ENCODE measurements at places on chromosomes 1 and 21.

- DNase-seq: no peak
These were observed 20.5 kb downstream of the SYT2 start for GRCh38 chr1:202689493-202690342.

DNA sequence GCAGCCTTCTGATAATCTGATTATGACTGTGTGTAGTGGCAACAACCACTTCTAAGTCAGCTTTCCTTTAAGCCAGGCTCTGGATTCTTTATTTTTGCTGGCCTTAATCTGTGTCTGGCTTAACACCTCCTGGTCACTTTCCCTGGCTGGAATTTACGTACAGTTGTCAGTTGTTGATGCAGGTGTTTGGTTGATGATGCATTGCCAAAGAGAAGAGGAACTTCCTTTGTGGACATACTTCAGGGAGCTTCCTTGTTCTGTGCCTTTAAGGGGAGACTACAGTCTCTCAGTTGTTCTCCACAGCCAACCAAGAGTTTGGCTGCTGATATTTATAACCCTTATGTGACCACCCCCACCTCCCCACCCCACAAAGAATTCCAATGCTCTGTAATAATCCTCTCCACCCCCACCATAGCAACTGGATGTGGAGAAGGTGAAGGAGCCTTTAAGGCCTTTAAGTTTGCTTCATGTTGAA lies 96.0 kb upstream of the BMP8A start:
- no peak for DNase-seq

- DNase-seq: no peak
These were observed 182.1 kb downstream of the ETS2 start for GRCh38 chr21:38987633-38988508.

DNA sequence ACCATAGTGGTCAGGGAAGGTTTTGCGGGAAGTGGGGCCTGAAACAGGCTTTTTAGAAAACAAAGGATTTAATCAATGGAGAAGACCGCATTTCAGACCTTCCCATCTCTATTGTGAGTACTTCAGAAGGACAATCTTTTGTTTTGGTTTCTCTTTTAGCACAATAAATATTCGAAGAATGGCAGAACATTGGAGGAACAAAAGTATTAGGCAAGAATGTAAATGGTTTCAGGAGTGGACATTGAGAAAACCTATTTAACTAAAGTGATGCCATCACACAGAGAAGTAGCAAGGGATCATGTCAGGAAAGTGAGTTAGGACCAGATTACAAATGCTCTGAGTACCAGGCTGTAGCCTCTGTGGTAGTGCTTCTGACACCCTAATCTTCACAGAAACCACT lies 26.8 kb upstream of the UBE2U start:
- no peak for DNase-seq

- no peak for DNase-seq
These were observed 1204.6 kb upstream of the TMPRSS15 start for GRCh38 chr21:19608101-19608621.

DNA sequence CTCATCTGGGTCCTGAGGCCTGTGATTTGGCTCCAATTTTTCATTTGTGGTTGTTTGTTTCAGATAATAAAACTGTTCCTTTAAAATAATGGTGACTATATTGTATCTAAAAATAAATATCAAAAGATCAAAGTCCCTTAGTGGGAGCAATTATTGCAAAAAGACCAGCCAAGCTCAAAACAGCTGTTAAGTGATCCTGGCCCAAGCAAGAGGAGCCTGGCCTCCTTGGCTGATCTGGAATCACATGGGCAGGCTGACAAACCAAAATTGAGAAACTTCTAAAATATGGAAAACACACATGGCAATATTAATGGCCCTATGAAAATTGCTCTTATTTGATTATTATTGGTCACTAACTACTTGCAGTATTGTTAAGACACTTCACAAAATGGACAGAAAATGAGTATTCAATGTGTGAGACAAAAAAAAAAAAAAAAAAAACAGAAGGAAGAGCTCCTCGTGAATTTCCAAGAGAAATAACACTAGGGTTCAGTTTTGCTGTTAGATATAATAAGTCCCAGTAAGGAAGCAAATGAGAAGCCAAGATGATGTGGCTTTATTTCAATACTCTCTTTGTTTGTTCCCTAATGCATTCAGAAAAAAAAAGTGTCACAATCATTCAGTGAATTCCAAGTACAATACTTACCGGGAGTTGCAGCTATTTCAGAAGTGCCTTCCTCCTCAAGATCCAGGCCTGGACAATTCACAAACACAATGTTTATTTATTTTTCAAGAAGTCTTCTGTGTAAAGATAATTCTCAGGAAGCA lies 105.1 kb downstream of the SEC16B start:
- no peak for DNase-seq

- no peak for DNase-seq
These were observed 466 bp downstream of the VPS26C start for GRCh38 chr21:37266515-37267221.

- DNase-seq: no peak
These were observed 62.3 kb upstream of the HIVEP3 start for GRCh38 chr1:41980827-41981653.

DNA sequence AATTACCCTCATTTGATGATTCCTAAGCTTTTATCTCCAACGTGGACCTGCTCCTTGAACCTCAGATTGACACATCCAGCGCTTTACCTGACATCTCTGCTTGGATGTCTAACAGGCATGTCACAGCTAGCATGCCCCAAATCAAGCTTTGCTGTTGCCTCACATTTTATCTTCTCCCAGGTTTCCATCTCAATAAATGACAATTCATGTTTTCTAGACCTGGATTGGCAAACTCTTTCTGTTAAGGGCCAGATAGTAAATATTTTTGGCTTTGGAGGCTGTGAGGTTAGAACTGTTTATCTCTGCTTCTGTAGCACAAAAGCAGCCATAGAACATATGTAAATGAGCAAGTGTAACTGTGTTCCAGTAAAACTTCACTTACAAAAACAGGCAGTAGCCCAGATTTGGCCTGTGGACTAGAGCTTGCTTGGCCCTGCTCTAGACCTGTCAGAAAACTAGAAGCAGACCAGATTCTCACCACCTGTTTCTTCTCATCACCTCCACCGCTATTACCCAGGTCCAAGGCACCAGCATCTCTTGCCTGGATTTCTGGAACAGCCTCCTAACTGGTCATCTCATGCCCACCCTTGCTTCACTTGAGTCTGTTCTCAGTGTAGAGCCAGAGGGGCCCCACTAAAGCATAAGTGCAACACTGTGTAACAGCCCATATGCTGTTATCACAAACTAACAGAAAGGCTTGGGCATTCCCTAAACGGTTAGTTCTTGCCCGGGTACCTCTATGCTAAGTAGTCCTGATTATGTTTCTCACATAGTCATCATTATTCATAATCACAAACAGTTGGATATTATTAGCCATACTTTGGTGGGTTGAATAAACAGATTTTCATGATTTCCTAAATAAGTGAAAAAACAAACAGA lies 42.3 kb downstream of the UBE4B start:
- no peak for DNase-seq
